Cardiac fibroblast (primary cell): ENCODE measurements at places on chromosomes 3 and 15.

DNA sequence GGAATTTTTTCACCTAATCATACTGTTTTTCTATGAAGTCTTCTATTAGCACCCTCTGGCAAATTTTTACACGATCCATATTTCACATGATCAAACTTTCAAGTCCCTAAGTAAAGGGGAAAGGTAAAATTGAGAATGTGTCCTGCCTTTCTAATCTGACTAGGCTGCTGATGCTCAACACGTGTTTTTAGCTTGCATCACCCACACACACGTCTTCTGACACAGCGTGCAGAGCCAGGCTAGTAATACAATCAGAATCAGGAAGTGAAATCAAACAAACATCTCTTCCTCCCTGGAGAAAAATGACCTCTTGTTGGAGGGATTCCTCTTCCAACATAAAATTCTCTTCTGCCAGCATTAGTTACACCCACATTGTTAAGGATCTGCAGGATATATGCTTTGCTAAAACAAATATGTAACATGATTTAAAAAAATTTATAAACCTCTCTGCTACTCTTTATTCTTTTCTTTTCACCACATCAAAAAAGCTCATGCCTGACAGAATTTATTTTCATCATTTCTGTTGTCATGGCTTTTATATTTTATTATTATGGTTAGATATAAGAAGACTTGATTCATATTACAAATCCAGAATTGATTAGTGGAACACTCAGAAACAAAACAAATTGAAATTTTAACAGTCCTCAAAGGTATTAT, 122.4 kb downstream of the RAP2B start:
- DNase-seq = peak; percentile 94

DNA sequence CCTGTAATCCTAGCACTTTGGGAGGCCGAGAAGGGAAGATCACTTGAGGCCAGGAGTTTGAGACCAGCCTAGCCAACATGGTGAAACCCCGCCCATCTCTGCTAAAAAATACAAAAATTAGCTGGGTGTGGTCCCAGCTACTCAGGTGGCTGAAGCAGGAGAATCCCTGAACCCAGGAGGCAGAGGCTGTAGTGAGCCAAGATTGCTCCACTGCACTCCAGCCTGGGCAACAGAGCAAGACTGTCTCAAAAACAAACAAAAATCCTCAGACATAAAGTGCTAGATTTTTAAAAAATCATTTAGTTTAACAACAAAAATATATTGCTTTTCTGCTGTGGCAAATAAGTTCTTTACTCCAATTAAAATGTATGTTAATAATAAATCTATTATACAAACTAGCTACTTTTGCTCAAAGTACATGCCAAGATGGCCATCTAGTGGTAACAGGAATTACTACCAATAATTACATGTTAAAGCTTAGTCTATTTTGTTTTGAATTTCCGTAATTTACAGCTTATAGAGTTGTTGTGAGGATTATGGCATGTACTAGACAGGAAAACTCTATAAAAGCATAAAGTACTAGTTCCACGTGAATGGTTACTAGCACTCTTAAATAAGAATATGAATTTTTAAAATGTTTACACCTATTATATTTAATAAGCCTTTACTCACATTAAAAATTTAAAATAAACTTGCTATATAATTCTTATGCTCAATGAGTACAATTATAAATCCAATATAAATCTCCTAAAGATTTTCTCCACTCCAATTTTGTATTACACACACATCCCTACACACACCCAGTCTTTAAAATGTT, 39.0 kb downstream of the GABPB1 start:
- peak; percentile 74 for DNase-seq

- DNase-seq = peak; percentile 52
Measured at GRCh38 chr3:78908236-78908635, 859.6 kb downstream of the ROBO1 start.

DNA sequence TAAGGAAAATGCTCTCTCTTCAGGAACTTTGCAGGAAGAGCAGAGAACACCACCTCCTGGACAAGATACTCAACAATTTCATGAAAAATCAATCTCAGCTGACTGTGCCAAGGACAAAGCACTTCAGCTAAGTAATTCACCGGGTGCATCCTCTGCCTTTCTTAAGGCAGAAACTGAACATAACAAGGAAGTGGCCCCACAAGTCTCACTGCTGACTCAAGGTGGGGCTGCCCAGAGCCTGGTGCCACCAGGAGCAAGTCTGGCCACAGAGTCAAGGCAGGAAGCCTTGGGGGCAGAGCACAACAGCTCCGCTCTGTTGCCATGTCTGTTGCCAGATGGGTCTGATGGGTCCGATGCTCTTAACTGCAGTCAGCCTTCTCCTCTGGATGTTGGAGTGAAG, 200.5 kb downstream of the AKAP13 start:
- no peak for DNase-seq

DNA sequence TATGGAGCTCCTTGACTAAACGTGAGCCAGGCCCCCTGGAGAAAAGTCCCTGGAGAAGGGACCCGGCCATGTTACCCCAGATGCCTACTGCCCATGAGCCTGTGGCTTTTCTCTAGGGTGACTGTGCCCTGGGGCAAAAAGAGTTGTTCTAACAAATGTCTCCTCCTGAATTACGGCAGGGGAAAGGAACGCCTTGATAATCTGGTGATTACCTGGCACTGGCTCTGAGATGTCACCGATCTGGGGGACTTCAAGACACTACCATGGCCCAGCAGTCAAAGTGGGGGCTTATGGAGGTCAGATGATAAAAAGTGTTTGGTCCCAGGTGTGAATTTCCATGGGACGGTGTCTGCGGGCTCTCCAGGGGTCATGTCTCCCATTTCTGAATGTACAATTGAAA, 140.7 kb downstream of the KLF13 start:
- no peak for DNase-seq
